ENCODE measurements at places on chromosomes 16 and 17.
A peak's percentile ranks its signal among the peaks of the same experiment; 100 is the strongest.

GRCh38 chr17:34398990-34399389 lies 36.0 kb upstream of the CCL1 start:
- DNase-seq: no peak

DNA sequence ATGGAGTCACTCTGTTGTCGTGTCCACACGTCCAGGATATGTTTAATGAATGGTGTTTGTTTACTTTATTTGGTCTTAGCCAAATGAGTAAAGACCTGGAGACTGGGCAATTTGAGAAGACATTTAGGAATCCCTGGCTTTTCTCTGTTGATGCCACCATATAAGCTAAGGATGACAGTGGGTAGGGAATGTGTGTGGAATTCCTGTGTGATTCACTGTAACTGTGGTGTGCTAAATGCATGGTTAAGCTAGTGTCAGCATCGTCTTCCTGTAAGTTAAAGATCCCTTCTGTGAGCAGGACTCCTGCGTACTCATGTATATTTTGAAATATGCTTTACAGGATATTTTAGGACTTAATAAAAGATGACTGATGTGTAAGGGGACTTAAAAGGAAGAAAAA lies 26.4 kb downstream of the GOSR1 start:
- no peak for DNase-seq

DNA sequence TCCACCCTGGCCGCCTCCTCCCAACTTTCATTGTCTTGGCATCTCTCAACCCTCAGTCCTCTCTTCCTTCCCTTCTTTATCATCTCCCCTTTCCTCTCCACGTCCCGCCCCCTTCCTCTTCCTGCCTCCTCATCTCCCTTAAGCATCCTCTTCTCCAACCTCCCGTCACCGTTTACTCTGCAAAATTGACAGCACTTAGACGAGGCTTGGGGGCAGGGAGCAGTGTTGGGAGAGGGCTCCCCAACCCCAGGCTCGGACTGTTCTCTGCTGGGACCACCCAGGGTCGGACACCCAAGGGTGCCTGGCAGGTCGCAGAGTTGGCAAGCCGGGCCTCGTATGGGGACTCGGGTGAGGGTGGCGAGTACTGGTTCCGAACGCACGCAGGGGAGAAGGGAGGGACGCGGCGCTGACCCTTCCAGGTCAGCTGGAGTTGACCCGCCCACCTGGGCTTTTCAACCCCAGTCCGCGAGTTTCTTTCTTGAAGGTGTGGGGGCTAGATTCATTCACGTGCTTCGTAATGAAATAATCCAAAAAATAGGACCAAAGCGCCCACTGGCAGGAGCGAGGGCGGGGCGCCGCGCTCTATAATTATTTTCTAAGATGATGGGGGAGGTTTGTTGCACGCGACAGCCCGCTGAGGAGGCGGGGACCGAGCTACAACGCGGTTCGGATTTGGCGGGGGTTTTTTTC lies 775 bp upstream of the PAGR1 start:
- DNase-seq: no peak

DNA sequence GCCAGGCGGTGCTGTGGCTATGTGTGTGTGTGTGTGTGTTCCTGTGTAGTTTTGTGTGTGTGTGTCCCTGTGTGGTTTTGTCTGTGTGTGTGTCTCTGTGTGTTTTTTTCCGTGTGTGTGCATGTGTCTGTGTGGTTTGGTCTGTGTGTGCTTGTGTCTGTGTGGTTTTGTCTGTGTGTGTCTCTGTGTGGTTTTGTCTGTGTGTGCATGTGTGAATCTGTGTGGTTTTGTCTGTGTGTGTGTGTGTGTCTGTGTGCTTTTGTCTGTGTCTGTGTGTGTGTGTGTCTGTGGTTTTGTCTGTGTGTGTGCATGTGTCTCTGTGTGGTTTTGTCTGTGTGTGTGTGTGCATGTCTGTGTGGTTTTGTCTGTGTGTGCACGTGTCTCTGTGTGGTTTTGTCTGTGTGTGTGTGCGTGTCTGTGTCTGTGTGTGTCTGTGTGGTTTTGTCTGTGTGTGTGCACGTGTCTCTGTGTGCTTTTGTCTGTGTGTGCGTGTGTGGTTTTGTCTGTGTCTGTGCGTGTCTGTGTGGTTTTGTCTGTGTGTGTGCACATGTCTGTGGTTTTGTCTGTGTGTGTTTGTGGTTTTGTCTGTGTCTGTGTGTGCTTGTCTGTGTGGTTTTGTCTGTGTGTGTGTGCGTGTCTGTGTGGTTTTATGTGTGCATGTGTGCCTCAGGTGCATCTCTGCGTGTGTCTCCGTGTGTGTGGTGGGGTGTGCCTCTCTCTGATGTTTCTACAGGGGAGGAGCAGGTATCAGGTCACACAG lies 62.3 kb downstream of the ZDHHC7 start:
- no peak for DNase-seq

- DNase-seq: no peak
Measured at GRCh38 chr16:82832821-82833220, 206.1 kb downstream of the CDH13 start.

GRCh38 chr17:39151150-39151942 lies at the start of gene PLXDC1:
TSS of gene PLXDC1 (minus strand) at chr17:39151637. CDS start at chr17:39151437, 200 bp downstream.
- DNase-seq: no peak

- no peak for DNase-seq
Measured at GRCh38 chr16:74725651-74726455, 25.2 kb upstream of the MLKL start.

- no peak for DNase-seq
Measured at GRCh38 chr16:3594316-3595109, 16.9 kb downstream of the SLX4 start.

- no peak for DNase-seq
Measured at GRCh38 chr17:67682196-67682595, 35.5 kb upstream of the NOL11 start.

DNA sequence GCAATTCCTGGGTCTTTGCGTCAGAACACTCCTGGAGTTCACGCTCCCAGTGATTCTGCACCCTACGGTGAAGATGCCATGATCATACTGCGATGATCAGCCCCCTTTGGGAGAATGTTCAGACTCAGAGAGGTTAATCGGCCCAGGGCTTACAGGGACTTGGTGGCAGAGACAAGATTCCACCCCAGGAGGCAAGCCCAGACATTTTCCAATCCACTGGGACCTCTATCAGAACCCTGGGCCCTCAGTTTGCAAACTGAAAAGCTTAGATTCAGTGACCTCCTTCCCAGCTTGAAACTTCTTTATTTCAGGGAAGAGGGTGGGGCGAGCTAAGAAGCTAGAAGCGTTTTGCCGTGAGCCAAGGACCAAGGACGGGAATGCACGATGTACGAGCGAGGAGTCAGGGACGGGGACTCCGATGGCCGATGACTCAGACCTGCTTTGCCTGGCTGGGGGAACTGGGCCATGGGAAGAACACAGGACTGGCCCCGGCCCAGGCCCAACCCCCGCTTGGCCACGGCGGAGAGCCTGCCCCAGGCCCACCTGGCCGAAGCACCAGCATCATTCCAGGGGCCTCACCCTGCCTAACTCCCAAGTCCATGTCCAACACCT lies 34.7 kb downstream of the SOCS3 start:
- peak; percentile 19 for DNase-seq

GRCh38 chr17:17106756-17107155 lies 64.5 kb downstream of the MPRIP start:
- DNase-seq: no peak

- no peak for DNase-seq
Measured at GRCh38 chr16:78496189-78496588, 396.7 kb downstream of the WWOX start.

GRCh38 chr17:67993998-67994361 lies 2.3 kb downstream of the C17orf58 start:
- no peak for DNase-seq

- no peak for DNase-seq
Measured at GRCh38 chr17:59181481-59181880, 25.9 kb downstream of the PRR11 start.

DNA sequence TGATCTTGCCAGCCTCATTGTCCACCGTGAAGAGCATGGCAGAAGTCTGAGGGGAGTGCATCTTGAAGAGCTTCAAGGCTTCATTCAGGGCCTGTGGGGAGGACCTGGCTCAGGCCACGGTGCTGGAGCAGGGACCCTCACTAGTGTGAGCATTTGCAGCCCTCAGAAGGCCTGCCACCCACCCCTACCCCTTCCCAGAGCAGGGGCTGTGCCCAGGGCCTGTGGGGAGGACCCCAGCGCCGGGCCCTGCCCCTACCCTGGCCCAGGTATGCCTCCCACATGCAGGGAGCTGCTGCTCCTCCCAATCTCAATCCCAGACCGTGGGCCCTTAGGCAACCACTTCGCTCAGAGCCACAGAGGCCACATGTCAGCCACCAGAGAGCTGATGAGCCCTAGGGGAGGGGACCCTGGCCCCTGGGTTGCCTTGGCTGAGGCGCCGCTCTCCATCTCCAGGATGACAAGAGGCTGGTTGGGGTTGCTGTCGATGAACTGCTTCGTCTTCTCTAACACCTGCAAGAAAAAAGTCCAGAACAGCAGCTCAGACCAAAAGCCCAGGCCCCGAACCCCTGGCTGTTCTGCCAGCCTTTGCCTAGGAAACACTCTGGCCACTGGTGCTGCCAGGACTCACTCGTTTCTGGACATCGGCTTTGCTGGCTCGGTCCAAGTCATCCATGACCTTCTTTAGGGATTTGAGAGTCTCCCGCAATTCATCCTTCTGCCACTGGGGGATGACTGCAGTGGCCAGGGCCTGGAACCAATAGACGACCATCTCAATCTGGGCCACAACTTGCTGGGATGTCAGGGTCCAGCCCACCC lies 1.8 kb upstream of the EXOSC6 start:
- no peak for DNase-seq

DNA sequence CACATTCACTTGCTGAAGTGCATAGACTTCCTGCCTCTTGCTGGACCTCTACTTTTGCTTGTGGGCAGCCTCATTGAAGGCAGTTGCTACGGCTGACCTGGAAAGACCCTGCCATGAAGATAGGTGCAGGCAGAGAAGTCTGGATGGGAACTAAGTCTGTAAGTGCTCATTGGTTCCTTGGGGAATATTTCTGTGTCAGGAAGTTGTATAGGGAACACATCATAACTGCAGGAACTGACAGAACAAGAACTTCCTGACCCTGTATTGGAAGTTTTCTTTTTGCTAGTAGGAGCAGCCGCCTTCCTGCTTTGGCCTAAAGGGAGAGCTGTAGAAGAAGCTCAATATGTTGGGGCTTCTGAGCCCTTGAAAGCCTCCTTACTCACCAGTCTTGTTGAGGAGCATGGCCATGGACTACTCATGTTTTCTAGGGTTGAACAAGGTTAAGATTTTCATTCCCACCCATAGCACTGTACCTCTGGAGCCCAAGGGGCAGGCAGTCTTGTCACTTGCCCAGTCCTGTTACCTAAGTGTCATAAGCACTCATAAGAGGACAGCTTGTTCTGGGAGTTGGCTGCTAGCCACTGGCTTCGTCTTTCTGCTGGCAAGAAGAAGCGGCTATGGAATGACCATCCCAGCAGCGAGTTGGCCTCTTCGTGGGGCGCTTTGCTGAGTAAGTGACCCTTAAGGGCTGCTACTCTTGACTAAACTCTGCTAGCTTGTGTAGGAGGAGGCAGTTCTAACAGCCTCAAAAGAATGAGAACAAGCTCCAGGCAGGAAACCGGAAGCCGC lies 7.2 kb downstream of the UBFD1 start:
- no peak for DNase-seq

DNA sequence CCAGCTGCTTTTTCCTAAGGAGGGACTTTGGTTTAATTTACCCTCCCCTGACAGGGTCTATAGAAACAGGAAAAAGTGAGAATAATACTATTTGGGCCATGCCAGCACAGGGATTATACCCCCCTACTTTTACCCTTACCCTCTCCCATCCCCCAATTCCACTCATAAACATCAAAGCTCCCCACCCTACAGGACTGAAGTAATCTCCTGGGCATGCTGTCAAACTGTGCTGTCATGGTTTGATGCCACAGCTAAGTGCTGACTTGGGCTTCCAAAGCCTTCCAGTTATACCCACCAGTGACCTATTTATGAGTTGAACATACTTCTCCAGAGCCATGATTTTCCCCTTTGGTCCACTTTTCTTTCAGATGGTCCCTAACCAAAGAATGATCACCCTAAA lies 12.8 kb downstream of the PHF12 start:
- no peak for DNase-seq

- no peak for DNase-seq
Measured at GRCh38 chr17:44187131-44187899, 543 bp downstream of the TMUB2 start.

- no peak for DNase-seq
Measured at GRCh38 chr16:269061-269796, 6.5 kb downstream of the RGS11 start.

GRCh38 chr16:58094791-58095574 lies 34.2 kb downstream of the CFAP20 start:
- no peak for DNase-seq

DNA sequence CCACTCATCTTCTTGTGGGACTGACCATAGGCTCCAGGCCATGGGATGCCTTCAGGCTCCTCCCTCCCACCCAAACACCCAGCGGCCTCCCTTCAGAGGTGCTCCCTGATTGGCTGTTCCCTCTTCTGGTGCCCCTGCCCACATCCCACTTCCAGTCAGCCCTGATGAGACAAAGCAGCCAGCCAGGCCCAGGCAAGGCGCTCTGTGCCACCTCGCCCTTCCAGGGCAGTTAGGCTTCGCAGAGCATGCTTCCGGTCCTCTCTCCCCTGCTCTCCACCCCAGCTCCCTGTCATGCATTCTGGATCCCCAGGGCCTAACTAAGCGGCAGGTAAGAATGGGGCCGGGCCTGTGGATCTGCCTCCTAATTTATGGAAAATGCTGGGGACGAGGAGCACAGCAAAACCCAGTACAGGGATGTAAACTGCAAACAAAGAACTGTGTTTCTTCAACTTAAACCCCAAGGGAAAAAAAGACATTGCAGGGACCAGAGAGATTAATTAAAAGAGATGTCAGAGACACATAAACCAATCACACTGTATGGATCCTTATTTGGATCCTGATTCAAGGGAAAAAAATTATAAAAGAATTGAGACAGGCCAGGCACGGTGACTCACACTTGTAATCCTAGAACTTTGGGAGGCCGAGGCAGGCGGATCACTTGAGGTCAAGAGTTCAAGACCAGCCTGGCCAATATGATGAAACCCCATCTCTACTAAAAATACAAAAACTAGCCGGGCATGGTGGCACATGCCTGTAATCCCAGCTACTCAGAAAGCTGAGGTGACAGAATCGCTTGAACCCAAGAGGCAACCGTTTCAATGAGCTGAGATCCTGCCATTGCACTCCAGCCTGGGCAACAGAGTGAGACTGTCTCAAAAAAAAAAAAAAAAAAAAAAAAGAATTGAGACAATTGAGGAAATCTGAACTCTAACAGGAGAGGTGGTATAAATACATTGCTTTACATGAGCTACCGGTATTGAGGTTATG lies 26.0 kb downstream of the ZDHHC7 start:
- no peak for DNase-seq

DNA sequence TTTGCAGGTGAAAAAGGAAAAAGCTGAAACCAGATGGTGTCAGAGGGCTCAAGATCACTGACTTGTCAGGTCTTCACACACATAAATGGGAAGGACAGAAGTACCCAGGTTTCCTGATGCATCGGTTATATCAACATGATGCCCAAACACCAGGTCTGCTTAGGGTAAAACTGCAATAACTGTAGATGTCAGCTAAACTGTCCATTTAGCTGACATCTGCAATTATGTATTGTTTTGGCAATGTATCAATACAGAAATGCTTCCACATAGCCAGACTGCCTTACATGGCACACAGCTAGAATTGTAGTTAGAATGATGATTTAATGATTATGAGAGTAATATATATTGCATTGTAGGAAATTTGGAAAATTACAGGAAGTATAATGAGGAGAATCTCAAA lies 5.0 kb downstream of the ACSM3 start:
- DNase-seq: no peak

Data from T1000 (cell line).